ENCODE measurements at places on chromosomes 5 and 9. TPM values are rescaled to one million over a fixed set of nuclear protein-coding genes. Genes with fewer than 3 reads are reported as not detected.
A peak's percentile ranks its signal among the peaks of the same experiment; 100 is the strongest.

DNA sequence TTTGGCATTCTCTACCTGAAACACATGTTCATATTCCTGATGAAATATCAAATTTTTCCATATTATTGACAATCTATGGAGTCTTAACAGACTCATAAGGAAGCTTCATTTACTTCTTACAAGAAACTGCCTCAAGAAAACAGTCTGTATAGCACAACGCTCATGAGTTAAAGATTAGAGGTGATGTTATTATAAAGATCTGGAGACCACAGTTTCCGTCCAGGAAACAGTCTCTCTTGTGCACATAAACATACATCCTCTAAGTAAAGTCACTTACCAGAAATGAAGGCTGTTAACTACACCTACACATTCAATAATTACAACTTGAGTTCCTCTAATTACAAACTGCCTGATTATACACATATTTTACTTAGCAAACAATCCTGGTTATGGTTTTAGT is 86.9 kb downstream of the RAPGEF6 start:
- H3K4me3 ChIP-seq, result peak overlapping the region; percentile 76
- peak overlapping the region; percentile 92 for H3K27ac ChIP-seq
- H3K4me1 ChIP-seq, result peaks cover 71% of the 10 kb centered on the region
- peaks cover 46% of the 10 kb centered on the region for H3K36me3 ChIP-seq

GRCh38 chr5:67160985-67161384 is 35.6 kb downstream of the CD180 start:
- peaks cover 57% of the 10 kb centered on the region for H3K4me1 ChIP-seq
- peak overlapping the region; percentile 13 for H3K27ac ChIP-seq
- H3K27me3 ChIP-seq, result no peaks in the 10 kb centered on the region
- DNase-seq, result peak; percentile 44

DNA sequence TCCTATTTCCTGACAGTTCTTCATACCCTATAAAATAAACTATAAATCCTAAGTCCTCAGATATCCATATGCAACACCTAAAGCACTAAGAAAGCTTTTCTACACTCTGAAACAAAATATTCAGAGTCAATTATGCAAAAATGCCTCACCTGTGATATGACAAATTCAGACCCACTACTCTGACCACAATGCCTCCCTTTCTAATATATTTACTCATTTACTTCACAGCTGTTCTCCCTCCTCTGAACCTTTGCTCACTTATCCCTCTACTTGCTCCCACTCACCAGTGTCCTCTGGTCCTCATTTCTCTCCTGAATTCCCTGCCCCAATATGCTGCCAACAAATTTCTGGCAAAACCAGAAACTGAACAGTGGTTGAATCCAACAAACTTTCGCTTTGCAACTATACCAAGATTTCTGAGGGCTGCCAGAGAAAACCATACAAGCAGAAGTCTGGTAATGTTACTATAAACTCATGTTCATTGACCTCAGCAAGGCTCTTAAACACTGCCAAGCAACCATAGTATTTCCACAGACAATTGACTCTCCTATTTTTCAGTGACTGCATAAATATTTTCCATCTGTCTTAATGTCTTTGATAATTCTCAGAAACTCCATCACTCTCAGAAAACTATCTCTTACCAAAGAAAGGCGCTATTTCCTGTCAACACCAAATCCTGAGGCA is 7.1 kb downstream of the CCNH start:
- peak overlapping the region; percentile 88 for H3K27ac ChIP-seq
- H3K4me3 ChIP-seq, result no peak overlapping the region
- peaks cover 67% of the 10 kb centered on the region for H3K36me3 ChIP-seq
- H3K27me3 ChIP-seq, result no peaks in the 10 kb centered on the region

GRCh38 chr5:173204185-173204979 is 30.6 kb downstream of the NKX2-5 start:
- H3K27ac ChIP-seq, result no peak overlapping the region
- H3K27me3 ChIP-seq, result peaks cover 27% of the 10 kb centered on the region
- peak; percentile 38 for DNase-seq
- no peaks in the 10 kb centered on the region for H3K4me1 ChIP-seq
- no peak overlapping the region for H3K4me3 ChIP-seq

- H3K4me1 ChIP-seq, result no peaks in the 10 kb centered on the region
- H3K36me3 ChIP-seq, result no peaks in the 10 kb centered on the region
- no peak overlapping the region for H3K27ac ChIP-seq
- H3K27me3 ChIP-seq, result no peaks in the 10 kb centered on the region
- no peak for DNase-seq
Observed at GRCh38 chr5:10935536-10935935, 174.5 kb upstream of the DAP start.

DNA sequence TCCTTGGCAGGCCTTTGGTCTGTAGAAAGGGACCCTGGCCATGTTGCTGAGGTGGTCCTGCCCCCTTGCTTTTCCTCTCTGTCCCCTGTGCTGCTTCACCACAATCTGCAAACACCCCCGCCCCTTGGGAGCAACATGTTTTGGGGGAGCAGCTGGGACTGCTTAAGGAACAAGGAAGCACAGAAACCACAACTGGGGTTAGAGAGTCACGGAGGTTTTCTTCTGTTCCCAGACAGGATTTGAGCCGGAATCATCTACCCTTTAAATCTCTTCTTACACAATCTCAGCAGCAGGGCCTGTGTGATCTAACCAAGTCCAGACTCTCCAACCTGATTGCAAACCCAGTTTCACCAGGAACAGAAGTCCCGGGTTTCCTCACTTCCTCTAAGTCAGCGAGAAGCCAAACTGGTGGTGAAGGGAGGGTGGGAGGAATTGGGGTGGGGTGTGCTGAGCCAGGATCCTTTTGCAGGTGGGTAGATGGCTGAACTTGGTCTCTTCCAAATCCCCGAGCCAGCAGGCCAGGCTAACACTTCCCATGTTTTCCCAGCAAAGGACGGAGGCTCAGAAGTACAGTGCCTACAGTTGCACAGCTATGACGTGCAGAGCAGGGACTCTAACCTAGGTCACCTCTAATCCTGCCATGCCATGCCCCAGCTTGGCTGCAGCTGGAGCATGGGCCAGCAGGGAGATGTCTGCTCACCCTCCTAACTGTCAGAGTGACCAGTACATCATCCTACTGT is 25.0 kb downstream of the SH3PXD2B start:
- H3K4me3 ChIP-seq, result no peak overlapping the region
- H3K27me3 ChIP-seq, result peaks cover 5% of the 10 kb centered on the region
- no peak overlapping the region for H3K27ac ChIP-seq
- H3K4me1 ChIP-seq, result no peaks in the 10 kb centered on the region

DNA sequence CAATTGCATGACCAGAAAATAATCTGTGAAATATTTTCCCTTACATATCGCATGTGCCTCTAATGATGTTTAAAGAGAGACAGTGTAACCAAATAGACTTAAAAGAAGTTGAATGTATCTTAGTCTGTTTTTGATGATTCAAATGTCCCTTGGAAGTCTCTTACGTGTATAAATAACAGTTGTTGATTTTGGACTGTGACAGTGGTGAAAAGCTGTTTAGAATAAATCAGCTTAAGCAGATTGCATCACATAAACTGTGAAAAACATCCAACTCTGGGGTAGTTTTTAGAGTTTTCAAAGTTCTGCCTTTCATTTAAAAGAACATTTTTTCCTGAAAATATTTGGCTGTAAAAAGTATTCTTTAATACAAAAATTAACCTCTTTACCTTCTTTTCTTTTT is 301.1 kb downstream of the PRR16 start:
- DNase-seq, result no peak
- H3K36me3 ChIP-seq, result no peaks in the 10 kb centered on the region
- H3K27ac ChIP-seq, result no peak overlapping the region
- H3K27me3 ChIP-seq, result no peaks in the 10 kb centered on the region
- H3K4me3 ChIP-seq, result no peak overlapping the region

DNA sequence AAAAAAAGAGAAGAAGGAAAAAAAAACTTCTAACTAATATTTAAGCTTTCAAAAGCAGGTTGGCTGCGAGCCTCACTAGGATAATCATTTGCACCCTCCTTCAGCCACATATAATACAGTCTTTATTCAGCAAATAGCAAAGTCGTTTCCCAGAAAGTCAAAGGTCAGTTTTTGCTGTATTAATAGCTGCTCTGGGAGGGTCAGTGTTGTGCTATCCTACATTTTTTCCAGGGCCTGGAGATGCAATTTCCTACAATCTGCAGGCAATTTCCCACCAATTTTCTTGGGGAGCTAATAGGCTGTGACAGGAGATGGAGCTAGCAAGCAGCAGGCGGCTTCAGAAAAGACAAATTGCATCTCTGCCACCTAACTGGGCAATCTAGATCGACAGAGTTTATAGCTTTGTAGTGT is 136.8 kb downstream of the TLE1 start:
- H3K36me3 ChIP-seq, result no peaks in the 10 kb centered on the region
- no peaks in the 10 kb centered on the region for H3K4me1 ChIP-seq
- DNase-seq, result no peak
- no peak overlapping the region for H3K27ac ChIP-seq
- no peaks in the 10 kb centered on the region for H3K27me3 ChIP-seq

GRCh38 chr5:166561759-166562158 is 1729.7 kb upstream of the WWC1 start:
- no peaks in the 10 kb centered on the region for H3K4me1 ChIP-seq
- no peak for DNase-seq
- H3K36me3 ChIP-seq, result no peaks in the 10 kb centered on the region
- H3K27ac ChIP-seq, result no peak overlapping the region
- H3K27me3 ChIP-seq, result no peaks in the 10 kb centered on the region

GRCh38 chr9:89488131-89488530 is 9.8 kb downstream of the SEMA4D start:
- peaks cover 93% of the 10 kb centered on the region for H3K4me1 ChIP-seq
- H3K27ac ChIP-seq, result peak overlapping the region; percentile 63
- H3K36me3 ChIP-seq, result peaks cover 69% of the 10 kb centered on the region
- DNase-seq, result no peak

Gene CDH12
- total RNA-seq, result not detected

Gene BTNL8
- total RNA-seq, result not detected

Gene OCLN
- 1.0 TPM for total RNA-seq

Gene GZMA
- 17.8 TPM for total RNA-seq

All from activated CD8-positive, alpha-beta T cell treated with anti-CD3 and anti-CD28 coated beads for 36 hours (primary cell).